ENCODE measurements at places on chromosomes 2 and 18. TPM values are rescaled to one million over a fixed set of nuclear protein-coding genes. Genes with fewer than 3 reads are reported as not detected.

DNA sequence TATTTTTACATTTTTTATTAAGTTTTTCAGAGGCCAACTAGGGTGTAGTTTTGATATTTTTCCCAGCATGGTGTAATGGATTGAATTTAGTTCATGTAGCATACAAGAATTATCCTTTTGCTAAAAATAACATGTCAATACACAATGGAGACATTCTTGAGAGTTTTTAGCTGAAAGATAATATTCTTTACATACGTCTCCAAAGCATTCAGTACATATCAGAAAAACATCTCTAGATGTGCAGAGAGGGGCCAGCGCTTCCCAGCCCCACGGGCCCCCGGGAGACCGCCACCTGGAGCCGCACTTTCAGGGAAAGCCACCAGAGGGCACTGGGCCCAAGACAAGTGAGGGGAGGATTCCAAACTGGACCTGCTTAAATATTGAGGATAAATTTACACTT lies 499.4 kb downstream of the GALR1 start:
- DNase-seq: peak; percentile 7

DNA sequence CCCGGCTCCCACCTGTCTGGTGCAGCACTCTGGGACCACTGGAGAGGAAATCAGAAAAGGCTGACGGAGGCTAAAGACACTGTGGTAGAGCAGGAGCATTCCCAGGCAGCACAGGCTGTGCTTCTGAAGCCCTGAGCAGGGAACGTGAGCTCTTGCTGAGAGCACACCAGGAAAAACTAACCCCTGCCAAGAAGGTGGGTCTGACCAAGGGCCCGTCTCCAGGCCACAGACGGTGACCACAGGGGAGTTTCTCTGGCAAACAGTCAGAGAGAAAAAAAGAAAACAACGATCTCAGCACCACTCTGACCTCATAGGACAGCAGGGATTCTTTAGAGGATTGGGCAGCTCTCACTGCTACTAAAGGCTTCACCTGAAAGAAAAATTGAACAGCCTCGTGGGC lies 201.4 kb downstream of the AFF3 start:
- DNase-seq: peak; percentile 57

- no peak for DNase-seq
Measured at GRCh38 chr2:1827686-1828085, 83.4 kb upstream of the PXDN start.

GRCh38 chr2:171315781-171316180 lies 118.0 kb downstream of the METTL8 start:
- DNase-seq: no peak

DNA sequence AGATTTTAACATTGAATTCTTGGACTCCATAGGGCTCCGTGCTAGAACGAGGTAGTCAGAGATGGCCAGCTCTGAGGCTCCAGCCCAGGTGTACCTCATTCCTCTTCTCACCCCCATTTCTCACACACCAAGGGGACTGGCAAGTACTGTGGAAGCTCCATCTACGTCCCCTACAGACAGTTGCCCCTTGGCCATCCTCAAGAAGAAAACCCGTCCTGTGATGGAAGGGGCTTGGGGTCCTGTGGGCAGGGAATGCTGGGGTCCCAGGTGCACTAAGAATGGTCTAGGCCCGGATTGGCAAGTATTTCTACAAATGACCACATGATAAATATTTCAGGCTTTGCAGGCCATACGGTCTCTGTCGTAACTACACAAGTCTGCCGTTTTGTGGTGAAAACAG lies 110.3 kb downstream of the PDCL3 start:
- DNase-seq: no peak

- no peak for DNase-seq
Measured at GRCh38 chr2:27756091-27756490, 15.4 kb upstream of the MRPL33 start.

GRCh38 chr2:46384457-46384815 lies 87.2 kb downstream of the EPAS1 start:
- DNase-seq: no peak

DNA sequence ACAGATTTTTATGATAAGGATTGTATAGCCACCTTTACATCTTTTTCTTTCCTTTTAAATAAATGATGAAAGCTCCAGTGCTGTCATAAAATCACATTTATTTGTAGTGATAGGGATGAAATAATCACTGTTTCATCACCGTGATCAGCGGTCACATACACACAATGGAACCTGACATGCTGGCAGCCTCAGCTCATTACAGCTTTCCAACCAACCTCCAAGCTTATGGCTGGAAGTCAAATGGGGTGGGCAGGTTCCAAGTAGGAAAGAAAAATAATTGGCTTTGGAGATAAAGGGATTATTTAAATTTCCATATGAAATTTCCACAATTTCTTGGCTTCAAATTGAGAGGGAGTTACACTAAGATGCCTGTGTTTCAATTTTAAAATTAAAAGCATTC lies 251.3 kb downstream of the PLCL1 start:
- DNase-seq: no peak

DNA sequence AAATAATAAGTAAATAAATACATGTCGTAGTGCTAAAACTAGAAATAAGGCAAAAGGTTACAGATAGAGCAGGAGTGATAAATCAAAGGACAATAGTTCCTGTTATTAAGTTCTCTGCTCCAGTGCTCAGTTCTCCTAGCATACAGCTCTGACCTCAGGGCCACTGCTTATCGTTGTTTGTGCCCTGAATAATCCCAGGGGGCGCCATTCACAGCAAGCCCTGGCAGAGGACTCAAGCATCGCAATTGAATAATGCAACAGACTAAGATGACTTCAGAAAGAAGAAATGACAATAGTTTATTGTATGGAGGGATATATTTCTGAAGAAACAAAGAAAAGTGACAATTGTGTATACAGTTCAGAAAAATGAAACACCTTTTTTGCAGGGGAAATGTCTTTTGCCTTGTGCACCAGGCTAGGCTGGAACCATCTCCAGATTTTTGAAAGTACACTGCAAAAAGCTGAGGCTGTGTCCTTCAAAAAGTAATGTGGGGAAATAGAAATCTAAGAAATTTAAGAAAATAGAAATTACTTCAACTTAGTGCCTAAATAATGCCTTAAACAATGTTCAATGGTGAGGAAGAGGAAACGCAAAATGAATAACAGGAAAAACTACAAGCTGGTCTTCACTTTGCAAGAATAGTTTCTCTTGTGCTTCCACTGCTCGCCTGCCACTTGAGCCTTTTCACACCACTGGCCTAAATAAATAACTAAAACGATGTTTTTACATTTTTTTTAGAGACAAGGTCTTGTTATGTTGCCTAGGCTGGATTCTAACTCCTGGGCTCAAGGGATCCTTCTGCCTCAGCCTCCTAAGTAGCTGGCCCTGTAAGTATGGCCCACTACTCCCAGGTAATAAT lies 19.0 kb upstream of the CCNYL1 start:
- DNase-seq: no peak

DNA sequence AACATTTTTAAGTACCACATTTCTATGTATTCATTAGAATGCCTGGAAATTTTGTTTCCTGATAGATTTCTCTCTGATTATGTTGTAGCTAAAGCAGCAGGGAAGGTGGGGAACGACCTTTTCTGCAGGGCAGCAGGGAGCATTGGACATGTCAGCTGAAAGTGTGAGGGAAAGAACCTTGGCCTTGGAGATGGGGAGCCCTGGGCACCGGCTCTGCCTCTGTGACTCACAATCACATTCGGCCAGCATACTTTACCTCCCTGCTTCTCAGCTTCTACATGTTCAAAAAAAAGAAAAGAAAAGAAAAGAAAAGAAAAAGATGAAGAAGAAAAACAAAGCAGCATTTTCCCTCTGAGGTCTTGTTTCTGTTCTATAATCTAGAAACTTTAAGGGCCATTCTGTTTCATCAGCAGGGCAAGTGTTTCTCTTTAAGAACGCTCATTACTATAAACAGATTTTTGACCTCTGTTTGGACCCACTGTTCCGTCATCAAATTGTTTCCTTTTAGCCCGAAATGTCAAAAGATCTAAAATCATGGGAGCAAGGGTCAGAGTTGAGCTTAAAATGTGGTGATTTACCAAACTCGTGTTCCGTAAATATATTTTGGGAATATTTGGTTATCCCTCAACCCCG lies 27.9 kb downstream of the SETBP1 start:
- DNase-seq: no peak

GRCh38 chr2:6934758-6935651 lies 17.8 kb downstream of the RNF144A start:
- no peak for DNase-seq

UGT1A10 gene
- total RNA-seq: not detected

LRRTM1 gene
- total RNA-seq: not detected

SLC14A1 gene
- 44.9 TPM for total RNA-seq

CTAGE1 gene
- total RNA-seq: not detected

MEP1B gene
- total RNA-seq: not detected

ADAM23 gene
- total RNA-seq: 3.6 TPM

INPP4A gene
- total RNA-seq: 17.3 TPM

ALPI gene
- total RNA-seq: not detected

All from HT1080 (cell line).